ENCODE measurements at places on chromosomes 12 and 14. TPM values are rescaled to one million over a fixed set of nuclear protein-coding genes. Genes with fewer than 3 reads are reported as not detected.

The KRT74 gene
- total RNA-seq, result 0.12 TPM

The PIP4K2C gene
- total RNA-seq, result 20.1 TPM

The BBOF1 gene
- 3.5 TPM for total RNA-seq

The HIGD1C gene
- total RNA-seq, result not detected

The KRT79 gene
- total RNA-seq, result not detected

The SLC11A2 gene
- total RNA-seq, result 63.1 TPM

The RNFT2 gene
- 8.3 TPM for total RNA-seq

The SMCO2 gene
- total RNA-seq, result 1.3 TPM

The PLEK2 gene
- total RNA-seq, result 1.5 TPM

The PITPNM2 gene
- 22.2 TPM for total RNA-seq

The GLIPR1L1 gene
- not detected for total RNA-seq

Measured in naive thymus-derived CD4-positive, alpha-beta T cell (primary cell).